ENCODE measurements at places on chromosomes 1 and 21.

- DNase-seq: no peak
Observed at GRCh38 chr1:243834130-243834529, 15.9 kb downstream of the AKT3 start.

GRCh38 chr1:33093004-33093403 lies 12.1 kb downstream of the AZIN2 start:
- DNase-seq: no peak

DNA sequence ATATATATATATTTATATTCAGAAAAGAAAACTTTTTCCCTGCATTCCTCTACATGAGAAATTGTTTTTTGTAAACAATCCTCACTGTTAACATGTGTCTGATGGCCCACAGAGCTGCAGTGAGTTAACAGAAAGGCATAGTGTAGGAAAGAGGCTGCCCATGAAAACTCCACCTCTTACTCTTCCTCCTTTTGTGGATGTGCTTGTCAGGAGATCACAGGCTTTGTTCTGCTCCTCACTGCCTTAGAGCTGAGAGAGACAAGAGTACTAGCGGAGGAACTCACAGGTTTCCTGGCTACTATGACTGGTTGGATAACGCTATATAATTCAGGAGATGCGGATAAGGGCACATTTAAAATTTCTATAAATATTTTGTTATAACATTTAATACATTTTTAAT lies 200.6 kb downstream of the BRINP3 start:
- no peak for DNase-seq

- DNase-seq: peak; percentile 63
Observed at GRCh38 chr1:161726473-161727255, 5.3 kb downstream of the FCRLB start.
